ENCODE measurements at places on chromosomes 6 and 20.

- no peak for DNase-seq
Observed at GRCh38 chr6:112037783-112038216, 16.1 kb upstream of the CCN6 start.

DNA sequence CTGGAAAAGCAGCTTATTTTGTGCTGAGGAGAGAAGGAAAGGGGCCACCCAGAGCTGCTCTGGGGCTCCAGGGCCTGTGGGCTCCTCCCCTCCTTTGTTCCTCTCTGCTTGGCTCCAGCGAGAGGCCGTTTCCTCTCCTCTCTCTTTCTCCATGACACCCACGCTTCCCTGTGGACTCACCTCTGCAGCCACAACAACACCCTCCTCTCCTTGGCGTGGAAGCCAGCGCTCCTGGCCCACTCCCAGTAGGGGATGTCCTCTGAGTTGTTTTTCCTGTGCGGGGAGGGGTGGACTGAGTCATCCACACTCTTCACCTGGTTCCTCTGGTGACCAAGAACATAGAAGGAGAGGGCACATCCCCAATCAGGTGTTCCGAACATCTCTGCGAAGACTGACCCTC, 4.9 kb upstream of the CDSN start:
- no peak for DNase-seq

- DNase-seq: no peak
Observed at GRCh38 chr6:99252421-99252820, 97.1 kb downstream of the FAXC start.

- DNase-seq: no peak
Observed at GRCh38 chr20:9480066-9480465, 34.3 kb upstream of the LAMP5 start.

DNA sequence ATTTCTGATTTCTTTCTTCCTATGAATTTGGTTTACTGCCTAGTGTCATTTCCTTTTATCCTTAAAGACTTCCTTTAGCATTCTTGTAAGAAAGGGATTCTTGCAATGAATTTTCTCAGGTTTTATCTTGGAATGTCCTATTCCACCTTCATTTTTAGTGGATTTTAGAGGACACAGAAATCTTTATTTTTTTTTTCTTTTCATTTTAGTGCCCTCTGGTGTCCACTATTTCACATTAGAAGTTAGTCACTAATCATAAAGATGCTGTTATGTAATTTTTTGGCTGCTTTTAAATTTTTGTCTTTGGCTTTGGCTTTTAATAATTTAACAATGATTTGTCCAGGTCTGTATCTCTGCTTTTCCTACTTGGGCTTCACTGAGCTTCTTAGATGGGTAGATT, 28.1 kb downstream of the LMBRD1 start:
- no peak for DNase-seq

GRCh38 chr6:47000842-47001241, 41.3 kb downstream of the ADGRF1 start:
- no peak for DNase-seq

DNA sequence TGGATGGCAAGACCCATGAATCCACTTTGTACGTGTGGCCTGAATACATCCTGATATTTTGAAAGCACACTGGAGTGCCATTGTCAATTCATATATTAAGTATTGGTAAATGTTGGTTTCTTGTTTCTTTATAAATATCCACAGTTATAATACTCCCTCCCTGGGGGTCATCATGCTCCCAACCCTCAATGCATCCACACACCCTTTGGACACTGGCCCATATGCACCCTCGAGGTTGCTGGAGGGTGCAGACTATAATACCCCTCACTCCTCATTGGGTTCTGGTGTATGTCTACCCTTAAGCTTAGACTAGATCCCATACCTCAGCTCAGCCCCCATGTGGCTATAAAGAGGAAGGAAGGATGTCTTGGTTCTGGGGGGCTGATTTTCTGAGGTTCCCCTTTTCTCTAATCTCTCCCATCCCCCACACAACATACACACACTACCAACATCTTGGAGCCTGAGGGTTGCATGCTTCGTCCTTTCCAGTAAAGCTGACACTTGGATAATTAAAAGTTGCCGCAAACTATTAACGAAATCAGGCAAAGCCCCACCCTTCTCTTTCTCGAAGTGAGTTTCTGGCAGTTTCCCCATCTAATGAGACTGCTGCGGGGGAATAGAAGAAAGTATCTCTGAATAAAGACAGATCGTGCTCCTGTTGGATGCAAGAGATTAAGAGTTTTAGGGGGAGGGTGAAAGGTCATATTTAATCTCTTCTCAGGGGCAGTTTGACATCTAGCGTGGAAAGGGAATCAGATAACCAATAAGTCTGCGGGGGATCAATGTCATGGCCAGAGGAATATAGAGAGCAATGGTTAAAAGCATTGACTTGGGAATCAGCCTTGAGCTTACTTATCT, 7.4 kb downstream of the PIM1 start:
- DNase-seq: no peak

GRCh38 chr20:56381501-56381900, 10.5 kb downstream of the AURKA start:
- DNase-seq: no peak

- DNase-seq: no peak
Observed at GRCh38 chr20:12203981-12204380, 286.3 kb downstream of the BTBD3 start.

GRCh38 chr20:13420625-13421024, 199.6 kb downstream of the ISM1 start:
- no peak for DNase-seq

- DNase-seq: no peak
Observed at GRCh38 chr6:45376310-45377042, 1.3 kb downstream of the SUPT3H start.

- no peak for DNase-seq
Observed at GRCh38 chr20:53693262-53693871, 99.7 kb upstream of the ZNF217 start.

DNA sequence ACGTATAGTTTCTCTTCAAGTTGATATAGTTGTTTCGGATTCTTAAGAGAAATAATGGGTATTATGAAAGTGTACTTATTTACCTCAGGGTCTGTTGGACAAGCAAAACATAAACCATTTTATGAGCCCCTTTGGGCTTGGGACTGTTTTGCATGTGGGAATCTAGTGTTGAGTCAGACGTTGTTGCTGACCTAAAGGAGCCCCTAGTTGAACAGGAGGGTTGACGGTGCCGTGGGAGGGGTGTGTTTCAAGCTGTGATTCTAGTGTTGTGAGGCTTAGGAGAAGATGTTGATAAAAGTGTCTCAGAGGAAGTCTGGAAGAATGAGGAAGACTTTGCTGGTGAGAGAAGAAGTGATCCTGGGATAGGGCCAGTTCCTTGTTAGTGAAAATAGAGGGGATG, 140.0 kb downstream of the ARID1B start:
- no peak for DNase-seq

- DNase-seq: no peak
Observed at GRCh38 chr20:46213946-46214823, 94.1 kb downstream of the CDH22 start.

GRCh38 chr6:162543221-162543620, 184.3 kb downstream of the PRKN start:
- no peak for DNase-seq

DNA sequence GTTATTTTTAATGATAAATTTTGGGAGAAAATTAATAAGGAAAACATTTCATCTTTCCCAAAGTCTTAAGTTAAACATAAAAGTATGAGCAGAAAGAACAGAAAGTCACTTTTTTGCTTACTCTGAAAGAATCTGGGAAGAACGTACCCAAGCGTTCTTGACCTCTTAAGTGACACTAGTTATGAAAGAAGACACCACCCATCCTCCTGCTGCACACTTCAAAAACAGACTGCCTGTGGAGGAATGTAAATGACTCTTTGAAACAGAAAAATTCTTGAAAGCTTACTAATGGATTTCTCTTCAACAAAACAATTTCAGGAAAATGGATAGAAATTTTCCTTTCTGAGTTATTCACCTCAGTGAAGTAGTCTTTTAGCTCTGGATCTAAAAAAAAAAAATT, 227.7 kb downstream of the MEI4 start:
- DNase-seq: no peak

DNA sequence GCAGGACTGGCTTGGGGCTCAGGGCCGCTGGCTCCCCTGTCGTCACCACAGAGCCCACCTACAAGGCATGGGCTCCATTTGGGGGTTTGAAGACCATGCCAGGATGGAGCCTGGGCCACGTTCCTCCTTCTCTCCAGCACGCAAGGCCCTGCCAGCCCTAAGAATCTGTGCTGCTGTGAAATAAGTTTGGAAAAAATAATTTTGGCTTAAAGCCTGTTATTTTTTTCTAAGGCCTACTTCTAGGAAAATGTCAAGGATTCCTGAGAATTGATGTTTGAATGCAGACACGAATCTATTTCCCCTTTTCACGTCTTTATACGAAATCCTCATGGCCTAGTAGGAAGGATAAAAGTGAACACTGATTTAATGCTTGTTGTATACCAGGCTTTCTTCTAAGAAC, 107.5 kb downstream of the LRFN2 start:
- DNase-seq: no peak

GRCh38 chr6:168121303-168121665, 42.3 kb upstream of the FRMD1 start:
- DNase-seq: no peak

- DNase-seq: no peak
Observed at GRCh38 chr6:140773276-140773675, 1359.4 kb upstream of the GJE1 start.

- DNase-seq: no peak
Observed at GRCh38 chr6:91864911-91865310, 1278.0 kb upstream of the MAP3K7 start.

DNA sequence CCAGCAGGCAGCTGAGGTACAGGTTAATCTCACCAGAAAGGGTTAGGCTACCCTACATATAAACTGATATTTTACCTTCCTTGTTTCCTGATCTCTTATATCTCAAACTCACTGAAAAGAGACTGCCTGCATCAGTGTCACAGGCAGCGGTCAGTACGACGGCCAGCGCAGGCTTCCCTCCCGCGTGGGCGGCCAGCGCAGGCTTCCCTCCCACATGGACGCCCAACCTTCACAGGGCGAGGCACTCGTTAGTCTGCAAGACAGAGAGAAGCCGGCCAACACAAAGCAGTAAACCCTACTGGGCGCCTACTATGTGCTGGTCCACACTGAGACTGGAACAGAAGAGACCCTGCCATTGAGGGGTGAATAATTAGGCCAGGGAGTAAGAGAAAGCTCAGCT, 33.0 kb downstream of the TTI1 start:
- no peak for DNase-seq

GRCh38 chr6:42390228-42390934, 61.3 kb downstream of the TRERF1 start:
- peak; percentile 61 for DNase-seq

GRCh38 chr6:1606780-1607515, 2.8 kb upstream of the FOXC1 start:
- no peak for DNase-seq

DNA sequence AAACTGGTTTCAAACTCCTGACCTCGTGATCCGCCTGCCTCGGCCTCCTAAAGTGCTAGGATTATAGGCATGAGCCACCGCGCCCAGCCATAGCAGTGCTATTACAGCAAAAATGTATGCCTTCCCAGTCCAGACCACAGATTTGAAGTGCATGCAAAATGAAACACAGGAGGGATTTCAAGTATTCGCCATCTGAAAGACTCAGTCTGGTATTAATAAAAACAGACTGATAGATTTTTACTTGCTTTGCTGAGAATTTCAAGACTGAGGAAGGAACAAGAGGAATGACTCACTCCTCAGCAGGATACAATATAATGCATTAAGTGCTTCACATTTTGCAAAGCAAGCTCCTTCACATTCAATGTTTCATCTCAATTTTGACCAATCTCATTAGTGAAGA, 134.9 kb downstream of the TMEM200A start:
- DNase-seq: no peak

GRCh38 chr6:44278774-44279697, 8.8 kb downstream of the TMEM151B start:
- no peak for DNase-seq

- no peak for DNase-seq
Observed at GRCh38 chr6:89413006-89413400, 930 bp upstream of the RRAGD start.

DNA sequence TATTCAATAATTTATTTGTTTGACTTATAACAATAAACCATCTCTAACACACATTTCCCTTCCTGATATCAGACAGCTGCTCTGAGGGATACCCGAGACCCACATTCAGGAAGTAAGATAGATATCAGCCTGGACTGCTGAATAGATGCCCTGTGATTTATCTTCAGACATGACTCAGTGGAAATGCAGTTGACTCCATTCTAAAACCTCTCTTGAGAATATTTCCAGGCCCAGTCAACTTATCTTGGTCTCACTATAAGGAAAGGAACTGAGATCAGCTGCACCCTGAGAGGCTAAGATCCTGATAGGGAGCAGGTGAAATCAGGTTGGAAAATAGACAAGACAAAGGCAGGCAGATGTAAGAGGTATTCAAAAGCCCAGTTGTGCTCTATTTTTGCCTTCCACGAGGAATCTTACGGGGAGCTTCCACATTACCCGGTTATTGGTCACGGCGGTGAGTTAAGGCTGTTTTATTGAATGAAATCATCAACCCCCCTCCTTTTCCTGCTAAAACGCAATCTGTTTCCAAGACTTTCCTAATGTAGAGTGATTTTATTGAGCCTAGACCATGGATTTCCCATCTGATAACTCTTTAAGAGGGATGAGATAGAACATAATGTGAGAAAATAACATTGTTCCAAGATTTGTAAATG, 25.5 kb downstream of the C6orf15 start:
- DNase-seq: no peak

- DNase-seq: peak; percentile 57
Observed at GRCh38 chr6:155223646-155224451, 40.0 kb upstream of the CLDN20 start.

DNA sequence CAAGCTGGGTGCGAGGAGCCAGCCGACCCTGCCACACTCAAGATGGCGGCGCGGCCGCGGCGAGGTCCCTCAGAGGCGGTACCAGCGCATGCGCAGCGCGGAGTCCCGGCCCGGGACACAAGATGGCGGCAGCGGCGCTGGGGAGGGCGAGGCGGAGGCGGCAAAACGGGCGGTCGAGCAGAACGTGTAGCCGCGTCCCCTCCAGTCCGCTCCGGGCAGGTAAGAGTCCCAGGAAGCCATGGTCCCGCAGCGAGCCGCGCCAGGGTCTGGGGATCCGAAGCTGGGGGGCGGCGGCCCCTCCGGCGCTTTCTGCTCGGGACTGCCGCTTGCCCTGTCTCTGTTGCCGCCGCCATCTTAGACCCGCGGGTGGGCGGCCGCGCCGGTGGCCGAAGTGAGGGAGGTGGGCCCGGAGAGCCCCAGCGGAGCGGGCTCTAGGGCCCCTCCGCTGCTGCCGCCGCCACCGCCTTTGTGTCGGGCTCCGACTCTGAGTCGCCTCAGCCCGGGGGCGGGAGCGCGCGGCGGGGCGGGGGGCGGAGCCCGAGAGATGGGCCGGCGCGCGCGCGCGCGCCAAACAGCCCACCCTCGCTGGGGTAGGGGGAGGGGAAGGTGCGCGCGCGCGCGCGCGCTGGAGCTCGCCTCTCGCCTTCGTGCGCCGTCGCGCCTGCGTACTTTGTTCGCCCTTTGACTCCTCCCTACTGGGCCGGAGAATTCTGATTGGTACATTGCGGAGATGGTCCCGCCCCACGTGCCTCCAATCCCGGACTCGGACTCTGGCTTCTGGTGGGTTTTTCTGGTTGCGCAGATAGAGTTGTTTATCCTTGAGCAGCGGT, at the start of gene PCIF1:
Gene PCIF1 (plus strand): TSS at position 98 of the 830 bp plus-strand sequence. CDS start 4,317 bp downstream, outside the sequence.
- peak; percentile 96 for DNase-seq

- no peak for DNase-seq
Observed at GRCh38 chr20:21820688-21821087, 115.2 kb downstream of the PAX1 start.
